Aorta (tissue), 5 donors: ENCODE measurements at places on chromosomes 2 and 18. TPM values are rescaled to one million over a fixed set of nuclear protein-coding genes. Genes with fewer than 3 reads are reported as not detected.

DNA sequence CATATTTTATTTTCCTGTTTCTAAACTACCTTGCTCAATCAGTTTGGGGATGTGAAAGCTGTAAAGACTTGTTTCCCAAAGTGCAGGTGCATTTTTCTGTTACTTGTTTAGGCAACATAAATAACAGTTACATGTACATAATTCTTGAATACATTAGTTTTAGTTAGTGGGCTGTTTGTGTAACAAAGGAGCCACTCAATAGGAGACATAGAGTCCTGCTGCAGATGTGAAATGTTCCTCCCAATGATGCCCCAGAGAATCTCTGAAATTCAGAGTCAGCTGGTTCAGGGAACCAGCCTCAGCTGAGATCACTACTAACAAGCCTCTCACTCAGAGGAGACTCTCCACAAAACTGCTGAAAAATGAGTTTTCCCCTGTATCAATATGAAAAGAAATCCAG lies 91.5 kb upstream of the TWSG1 start:
- no peaks in the 10 kb centered on the region for H3K4me1 ChIP-seq
- peaks cover 2% of the 10 kb centered on the region for H3K36me3 ChIP-seq
- DNase-seq, result no peak

DNA sequence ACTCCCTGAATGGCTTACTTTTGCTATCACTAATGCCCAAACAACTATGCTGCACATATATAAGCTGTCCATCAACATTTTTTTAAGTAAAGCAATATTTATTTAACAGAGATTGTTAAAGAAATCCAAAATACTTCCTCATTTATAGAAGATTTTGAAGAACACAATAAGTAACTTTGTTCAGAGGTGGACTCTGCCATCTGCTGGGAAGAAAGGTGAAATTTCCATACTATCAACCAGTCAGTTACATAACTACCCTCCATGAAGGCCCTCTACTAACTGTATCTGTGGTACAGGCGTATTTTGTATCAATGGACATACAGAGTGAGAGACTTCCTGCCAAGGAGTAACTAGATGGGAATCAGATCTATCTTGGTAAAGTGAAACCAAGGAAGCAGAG lies 106.0 kb downstream of the DTNB start:
- H3K36me3 ChIP-seq, result no peaks in the 10 kb centered on the region
- no peaks in the 10 kb centered on the region for H3K4me1 ChIP-seq
- DNase-seq, result no peak
- H3K4me3 ChIP-seq, result no peak overlapping the region
- no peaks in the 10 kb centered on the region for H3K27me3 ChIP-seq

DNA sequence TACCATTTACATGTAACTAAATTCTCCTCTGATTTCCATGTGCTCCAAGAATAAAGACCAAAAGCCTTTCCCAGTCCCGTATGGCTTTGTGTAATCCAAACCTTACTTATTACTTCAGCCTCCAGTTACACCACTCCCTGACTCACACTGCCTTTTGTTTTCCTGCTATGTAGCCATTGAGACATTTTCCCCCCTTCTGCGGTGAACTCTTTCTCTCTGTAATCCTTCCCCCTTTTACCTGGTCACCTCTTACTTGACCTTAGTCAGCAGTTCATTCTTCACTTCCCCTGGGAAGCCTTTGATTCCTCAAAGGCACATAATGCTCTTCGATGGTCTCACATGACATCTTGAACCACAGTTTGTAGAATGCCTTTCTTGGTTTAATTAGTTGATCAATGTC lies 256.0 kb upstream of the FANCL start:
- H3K27me3 ChIP-seq, result no peaks in the 10 kb centered on the region
- no peak overlapping the region for H3K4me3 ChIP-seq
- H3K36me3 ChIP-seq, result no peaks in the 10 kb centered on the region
- DNase-seq, result no peak

DNA sequence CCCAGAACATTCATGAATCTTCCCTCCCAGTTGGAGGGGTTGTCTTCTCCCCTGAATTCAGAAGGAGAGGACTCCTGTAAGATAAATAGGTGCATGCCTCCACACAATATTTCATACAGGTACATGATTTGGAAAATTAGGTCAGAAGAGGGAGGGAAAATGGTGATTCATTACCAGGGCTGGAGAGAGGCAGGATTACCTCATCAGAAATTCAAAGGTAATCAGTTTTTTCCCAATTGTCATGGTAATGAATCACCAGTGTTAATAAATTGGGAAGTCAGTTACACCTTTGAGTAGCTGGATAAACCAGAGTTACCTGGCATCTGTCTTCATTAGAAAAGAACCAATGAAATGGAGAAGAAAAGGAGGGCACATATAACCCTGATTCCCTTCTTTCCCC lies 128.5 kb downstream of the EN1 start:
- no peak overlapping the region for H3K27ac ChIP-seq
- no peak for DNase-seq
- H3K4me3 ChIP-seq, result no peak overlapping the region
- no peaks in the 10 kb centered on the region for H3K36me3 ChIP-seq
- H3K27me3 ChIP-seq, result no peaks in the 10 kb centered on the region
- no peaks in the 10 kb centered on the region for H3K4me1 ChIP-seq

- H3K4me3 ChIP-seq, result no peak overlapping the region
- no peak overlapping the region for H3K27ac ChIP-seq
- no peaks in the 10 kb centered on the region for H3K27me3 ChIP-seq
Observed at GRCh38 chr2:222738809-222739208, 67.4 kb downstream of the MOGAT1 start.

- no peaks in the 10 kb centered on the region for H3K36me3 ChIP-seq
- H3K27ac ChIP-seq, result no peak overlapping the region
- no peak for DNase-seq
- peaks cover 2% of the 10 kb centered on the region for H3K27me3 ChIP-seq
- no peaks in the 10 kb centered on the region for H3K4me1 ChIP-seq
Observed at GRCh38 chr2:232464544-232464885, 8.6 kb downstream of the ALPI start.

DNA sequence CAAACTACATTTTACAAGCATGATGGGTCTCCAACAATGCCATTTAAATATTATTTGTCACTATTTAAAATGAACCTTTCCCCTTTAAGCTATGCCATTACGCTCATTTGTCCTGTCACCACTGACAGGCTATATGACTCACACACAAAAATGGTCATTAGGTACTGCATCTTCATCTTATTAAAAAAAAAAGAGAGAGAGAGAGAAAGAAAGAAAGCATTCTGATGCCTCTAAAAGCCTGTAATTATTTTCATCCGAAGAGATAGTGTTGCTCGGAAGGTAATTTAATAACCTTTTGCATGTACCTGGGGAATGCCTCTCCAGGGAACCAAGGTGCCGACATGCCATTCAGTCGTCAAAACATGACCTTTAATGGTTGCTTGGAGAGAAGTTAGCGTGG lies 226.7 kb downstream of the ARHGAP15 start:
- no peaks in the 10 kb centered on the region for H3K27me3 ChIP-seq
- no peak for DNase-seq
- no peaks in the 10 kb centered on the region for H3K36me3 ChIP-seq
- no peak overlapping the region for H3K4me3 ChIP-seq
- no peak overlapping the region for H3K27ac ChIP-seq

DNA sequence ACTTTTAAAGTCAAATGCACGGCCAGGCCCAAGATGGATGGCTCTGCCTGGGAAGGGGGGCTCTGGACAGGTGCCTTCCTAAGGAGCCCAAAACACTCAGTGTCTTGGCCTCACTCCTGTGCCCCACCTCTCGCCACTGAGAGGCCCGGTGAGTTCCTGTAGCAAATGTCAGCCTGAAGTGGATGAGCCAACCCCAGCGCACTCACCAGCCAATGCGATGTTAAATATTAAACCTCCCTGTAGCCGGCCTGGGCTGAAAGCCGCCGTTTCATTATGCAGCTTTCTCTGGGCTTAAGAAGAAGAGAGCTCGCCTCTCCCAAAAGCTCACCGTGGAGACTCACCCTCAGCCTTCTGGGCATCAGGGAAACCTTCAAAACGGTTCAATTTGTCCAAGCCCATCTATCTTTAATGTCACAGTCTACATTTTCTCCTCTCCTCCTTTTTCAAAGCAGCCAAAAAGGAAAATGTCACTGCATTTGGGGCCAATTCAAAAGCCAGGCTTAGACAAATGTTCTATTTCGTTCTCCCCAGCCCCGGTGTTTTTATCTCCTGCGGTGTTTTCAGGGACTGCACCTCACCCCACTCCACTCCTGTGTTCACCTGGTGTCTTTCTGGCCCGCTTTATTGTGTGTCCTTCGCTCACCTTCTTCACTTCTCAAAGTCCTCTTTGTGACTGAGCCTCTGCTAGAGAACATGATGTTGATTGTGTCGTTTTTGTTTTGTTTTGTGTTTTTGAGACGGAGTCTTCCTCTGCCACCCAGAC lies 124.0 kb downstream of the NRP2 start:
- no peaks in the 10 kb centered on the region for H3K27me3 ChIP-seq
- no peaks in the 10 kb centered on the region for H3K36me3 ChIP-seq
- H3K4me3 ChIP-seq, result no peak overlapping the region
- no peak overlapping the region for H3K27ac ChIP-seq

- no peaks in the 10 kb centered on the region for H3K27me3 ChIP-seq
- H3K4me1 ChIP-seq, result peaks cover 6% of the 10 kb centered on the region
- DNase-seq, result no peak
- H3K27ac ChIP-seq, result no peak overlapping the region
- H3K36me3 ChIP-seq, result no peaks in the 10 kb centered on the region
Observed at GRCh38 chr2:68912732-68913131, 40.0 kb downstream of the GKN2 start.

GRCh38 chr18:74589021-74589420 lies 8.6 kb upstream of the ZNF407 start:
- H3K36me3 ChIP-seq, result no peaks in the 10 kb centered on the region
- no peaks in the 10 kb centered on the region for H3K4me1 ChIP-seq
- no peak for DNase-seq
- no peak overlapping the region for H3K27ac ChIP-seq
- H3K4me3 ChIP-seq, result no peak overlapping the region

The LONRF2 gene
- polyA plus RNA-seq, result 0.43 TPM

The TWIST2 gene
- 6.0 TPM for polyA plus RNA-seq

The PROKR1 gene
- polyA plus RNA-seq, result not detected

The PTPN4 gene
- polyA plus RNA-seq, result 2.1 TPM

The DSC1 gene
- polyA plus RNA-seq, result not detected

The TUBA4B gene
- 0.28 TPM for polyA plus RNA-seq

The MAL gene
- 2.0 TPM for polyA plus RNA-seq
